ENCODE measurements at places on chromosomes 13 and 19. TPM values are rescaled to one million over a fixed set of nuclear protein-coding genes. Genes with fewer than 3 reads are reported as not detected.

The SIAH3 gene
- total RNA-seq: not detected

GRCh38 chr13:66139250-66139649 is 1090.9 kb downstream of the PCDH9 start:
- H3K27me3 ChIP-seq: no peaks in the 10 kb centered on the region
- H3K4me3 ChIP-seq: no peak overlapping the region
- no peaks in the 10 kb centered on the region for H3K4me1 ChIP-seq
- no peak overlapping the region for H3K27ac ChIP-seq
- no peaks in the 10 kb centered on the region for H3K36me3 ChIP-seq
- DNase-seq: no peak

The LRRC8E gene
- total RNA-seq: 2.6 TPM

The CACNG7 gene
- total RNA-seq: not detected

GRCh38 chr19:29667901-29668341 is 2.7 kb downstream of the PLEKHF1 start:
- H3K4me1 ChIP-seq: peaks cover 95% of the 10 kb centered on the region
- peaks cover 7% of the 10 kb centered on the region for H3K36me3 ChIP-seq
- H3K4me3 ChIP-seq: no peak overlapping the region
- no peaks in the 10 kb centered on the region for H3K27me3 ChIP-seq

The ENOX1 gene
- total RNA-seq: not detected

GRCh38 chr19:34961775-34962686 is 2.0 kb downstream of the ZNF792 start:
- H3K4me3 ChIP-seq: peak overlapping the region; percentile 70
- peaks cover 30% of the 10 kb centered on the region for H3K4me1 ChIP-seq
- peaks cover 41% of the 10 kb centered on the region for H3K36me3 ChIP-seq
- no peak for DNase-seq
- no peaks in the 10 kb centered on the region for H3K27me3 ChIP-seq

The KL gene
- total RNA-seq: 2.3 TPM

DNA sequence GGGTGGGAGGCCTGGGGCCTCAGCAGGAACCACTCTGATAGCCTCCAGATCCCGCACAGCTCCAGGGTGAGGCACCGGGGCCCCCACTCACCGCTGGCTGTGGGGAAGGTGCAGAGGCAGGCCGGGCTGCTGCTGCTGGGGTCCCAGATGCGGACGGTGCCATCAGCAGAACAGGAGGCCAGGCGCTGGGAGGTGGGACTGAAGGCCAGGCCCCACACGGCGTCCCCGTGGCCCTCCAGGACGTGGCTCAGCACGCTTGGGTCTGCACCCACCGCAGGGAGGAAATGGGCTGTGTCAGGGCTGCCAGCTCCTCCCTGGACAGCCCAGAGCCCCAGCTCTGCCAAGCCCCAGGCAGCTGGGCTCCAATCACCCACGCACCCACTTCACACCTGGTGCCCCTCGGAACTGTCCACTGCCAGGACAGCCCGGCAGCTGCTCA is 6.1 kb upstream of the PRKD2 start:
- no peak overlapping the region for H3K27ac ChIP-seq
- H3K36me3 ChIP-seq: peaks cover 78% of the 10 kb centered on the region
- no peaks in the 10 kb centered on the region for H3K27me3 ChIP-seq
- no peak for DNase-seq
- H3K4me3 ChIP-seq: no peak overlapping the region
- H3K4me1 ChIP-seq: peaks cover 10% of the 10 kb centered on the region

GRCh38 chr19:11405846-11406643 is 13.1 kb downstream of the RGL3 start:
- H3K27me3 ChIP-seq: no peaks in the 10 kb centered on the region
- H3K27ac ChIP-seq: no peak overlapping the region
- H3K4me3 ChIP-seq: no peak overlapping the region
- peak; percentile 33 for DNase-seq
- peaks cover 6% of the 10 kb centered on the region for H3K4me1 ChIP-seq
- H3K36me3 ChIP-seq: peaks cover 29% of the 10 kb centered on the region

The NUP58 gene
- total RNA-seq: 6.4 TPM

GRCh38 chr19:38989066-38989605 is 13.6 kb upstream of the FBXO17 start:
- no peaks in the 10 kb centered on the region for H3K4me1 ChIP-seq
- DNase-seq: peak; percentile 39
- no peak overlapping the region for H3K4me3 ChIP-seq
- H3K27ac ChIP-seq: no peak overlapping the region

GRCh38 chr13:45921162-45921736 is 69.7 kb upstream of the SIAH3 start:
- H3K4me3 ChIP-seq: no peak overlapping the region
- no peak overlapping the region for H3K27ac ChIP-seq
- no peaks in the 10 kb centered on the region for H3K36me3 ChIP-seq
- H3K27me3 ChIP-seq: no peaks in the 10 kb centered on the region

Data from stomach (tissue), 19 donors.